ENCODE measurements at places on chromosomes 3 and 15.

DNA sequence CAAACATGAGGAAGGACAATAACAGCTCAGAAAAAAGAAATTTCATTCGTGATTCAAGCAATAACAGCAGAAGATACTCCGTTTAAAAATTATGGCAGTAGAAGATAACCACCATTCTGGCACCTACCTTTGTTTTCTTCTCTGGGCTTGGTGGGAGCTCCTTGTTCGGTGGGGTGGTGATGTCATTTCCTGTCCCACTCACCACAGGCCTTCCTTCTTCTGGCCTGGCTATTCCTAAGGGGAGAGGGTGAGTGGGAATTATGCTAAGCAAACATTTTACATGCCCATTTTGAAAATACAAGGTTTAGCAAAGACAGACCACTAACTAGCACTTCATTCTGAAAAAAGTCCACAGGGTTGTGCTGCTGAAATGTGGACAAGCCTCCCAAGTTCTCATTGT lies 74.4 kb downstream of the DHX30 start:
- DNase-seq, result no peak

DNA sequence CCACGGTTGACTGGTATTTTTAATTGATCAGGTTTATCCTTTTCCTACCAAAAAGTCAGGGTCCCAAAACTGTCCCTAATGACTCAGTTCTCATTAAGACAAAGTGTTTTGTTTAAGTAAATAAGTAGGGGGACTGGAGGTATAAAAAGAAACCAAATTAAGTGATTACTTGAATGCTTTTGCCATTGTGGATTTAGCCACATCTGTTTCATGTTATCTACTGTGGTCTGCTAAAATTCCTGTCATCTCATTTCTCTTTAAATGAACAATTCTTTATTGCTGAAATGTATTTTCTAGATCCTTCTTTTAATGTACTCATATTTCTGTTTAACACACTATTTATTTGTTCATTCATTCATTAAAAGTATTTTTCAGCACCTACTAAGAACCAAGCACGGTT lies 625.9 kb upstream of the ADAMTS9 start:
- DNase-seq, result no peak

GRCh38 chr15:48421362-48421761 lies 90.1 kb downstream of the DUT start:
- DNase-seq, result no peak

GRCh38 chr3:156693166-156693565 lies 18.8 kb downstream of the TIPARP start:
- DNase-seq, result no peak

DNA sequence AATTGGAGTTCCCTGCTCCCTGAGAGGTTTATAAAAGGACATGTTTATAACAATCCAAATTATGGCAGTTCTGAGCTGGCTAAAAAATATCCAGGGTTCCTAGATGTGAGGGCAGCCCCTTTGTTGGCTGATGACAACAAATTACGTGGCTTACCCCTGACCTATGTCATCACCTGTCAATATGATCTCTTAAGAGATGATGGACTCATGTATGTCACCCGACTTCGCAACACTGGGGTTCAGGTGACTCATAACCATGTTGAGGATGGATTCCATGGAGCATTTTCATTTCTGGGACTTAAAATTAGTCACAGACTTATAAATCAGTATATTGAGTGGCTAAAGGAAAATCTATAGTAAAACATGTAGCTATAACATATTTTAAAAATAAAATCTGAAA lies 13.9 kb downstream of the AADAC start:
- DNase-seq, result no peak

Data from stimulated activated CD8-positive, alpha-beta memory T cell treated with anti-CD3 and anti-CD28 coated beads, Interleukin-4, amount 100 ng/mL, for 24 hours (primary cell).